ENCODE measurements at places on chromosomes 1 and 21.

GRCh38 chr1:27973771-27974416, 14.1 kb downstream of the XKR8 start:
- no peak for DNase-seq

DNA sequence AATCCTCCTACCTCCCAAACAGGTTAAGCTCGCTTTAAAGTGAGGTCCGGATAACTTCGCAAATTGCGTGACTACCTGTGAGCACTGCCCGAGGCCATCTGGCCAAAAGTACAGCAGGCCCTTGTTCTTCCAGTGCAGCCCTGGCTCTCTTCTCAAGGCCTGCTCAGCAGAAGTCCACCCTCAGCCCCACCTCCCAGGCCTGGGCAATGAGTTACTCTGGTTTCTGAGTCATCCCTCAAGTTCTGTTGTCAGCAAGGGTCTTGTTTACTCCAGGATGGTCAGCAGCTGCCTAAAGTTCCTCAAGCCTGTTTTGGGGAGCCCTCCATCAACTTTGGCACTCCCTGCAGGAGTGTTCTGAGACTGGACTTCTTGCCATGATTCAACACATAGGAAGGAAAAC, 101.7 kb downstream of the BCAR3 start:
- no peak for DNase-seq

GRCh38 chr21:28426545-28426944, 566.1 kb downstream of the LTN1 start:
- DNase-seq, result no peak

- DNase-seq, result no peak
Measured at GRCh38 chr1:60170709-60171108, 97.1 kb upstream of the C1orf87 start.

DNA sequence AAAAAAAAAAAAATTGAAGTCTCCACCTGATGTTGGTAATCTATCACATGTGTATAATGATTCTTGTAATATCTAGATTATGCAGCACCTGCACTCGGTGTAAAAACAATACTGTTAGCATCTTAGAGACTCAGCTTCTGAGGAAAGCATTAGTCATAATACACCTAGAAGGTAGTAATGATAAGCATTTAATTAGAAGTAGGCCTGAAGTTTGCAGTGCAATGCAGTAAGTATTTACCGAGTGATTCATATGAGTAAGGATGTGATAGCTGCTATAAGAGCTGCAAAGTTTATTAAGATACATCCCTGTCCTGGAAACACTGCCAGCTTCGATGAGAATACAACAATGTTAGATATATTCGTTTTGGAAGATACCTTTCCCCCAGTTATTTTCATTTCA, 196.4 kb downstream of the GREM2 start:
- DNase-seq, result no peak
